Thoracic aorta (tissue), 2 donors: ENCODE measurements at places on chromosomes 4 and X.

- DNase-seq: no peak
Observed at GRCh38 chr4:176193938-176194337, 1.4 kb downstream of the SPATA4 start.

- DNase-seq: no peak
Observed at GRCh38 chr4:136329042-136329662, 1203.1 kb downstream of the PCDH18 start.

- no peak for DNase-seq
Observed at GRCh38 chrX:71366674-71367256, 608 bp downstream of the TAF1 start.

DNA sequence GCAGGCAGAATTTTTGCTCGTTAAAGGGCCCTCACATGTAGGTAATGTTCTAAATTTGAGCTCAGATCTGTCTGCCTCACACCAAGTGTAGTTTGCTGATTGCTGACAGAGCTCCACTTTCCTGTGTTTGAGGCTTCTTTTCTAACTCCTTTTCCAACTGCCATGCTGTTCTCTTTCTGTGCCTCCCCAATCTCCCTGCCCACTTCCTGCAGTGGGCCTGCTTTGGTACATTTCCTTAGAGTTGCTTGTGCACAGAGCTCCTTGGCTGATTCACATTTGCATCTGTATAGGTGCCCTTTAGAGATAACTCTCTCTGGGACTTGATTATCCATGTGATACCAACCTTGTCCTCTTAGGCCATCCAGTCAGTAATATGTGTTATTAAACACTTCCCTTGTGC lies 4.5 kb downstream of the MED28 start:
- no peak for DNase-seq

DNA sequence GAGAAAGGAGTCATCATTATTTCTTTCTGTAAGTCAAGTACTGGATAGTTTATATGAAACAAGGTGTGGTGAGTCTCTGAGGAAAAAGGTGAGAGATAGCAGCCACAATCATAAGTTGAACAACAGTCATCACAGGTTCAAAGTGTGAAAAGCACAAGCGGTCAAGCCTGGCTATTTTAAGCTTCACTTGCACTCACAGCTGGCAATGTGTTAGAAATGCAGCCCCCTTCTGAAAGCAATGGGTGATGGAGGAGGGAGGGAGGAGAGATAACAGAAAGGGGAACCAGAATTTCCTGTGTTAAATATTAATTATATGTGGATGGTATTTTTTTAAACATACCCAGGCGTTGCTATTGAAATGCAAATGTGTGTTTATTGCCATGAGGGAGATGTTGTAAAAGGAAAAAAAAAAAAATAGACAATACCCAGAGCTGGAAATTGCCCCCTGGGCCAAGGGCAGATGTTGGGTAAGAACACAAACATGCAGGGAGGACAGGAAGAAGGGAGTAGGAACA lies 26.9 kb upstream of the BMP3 start:
- DNase-seq: no peak

DNA sequence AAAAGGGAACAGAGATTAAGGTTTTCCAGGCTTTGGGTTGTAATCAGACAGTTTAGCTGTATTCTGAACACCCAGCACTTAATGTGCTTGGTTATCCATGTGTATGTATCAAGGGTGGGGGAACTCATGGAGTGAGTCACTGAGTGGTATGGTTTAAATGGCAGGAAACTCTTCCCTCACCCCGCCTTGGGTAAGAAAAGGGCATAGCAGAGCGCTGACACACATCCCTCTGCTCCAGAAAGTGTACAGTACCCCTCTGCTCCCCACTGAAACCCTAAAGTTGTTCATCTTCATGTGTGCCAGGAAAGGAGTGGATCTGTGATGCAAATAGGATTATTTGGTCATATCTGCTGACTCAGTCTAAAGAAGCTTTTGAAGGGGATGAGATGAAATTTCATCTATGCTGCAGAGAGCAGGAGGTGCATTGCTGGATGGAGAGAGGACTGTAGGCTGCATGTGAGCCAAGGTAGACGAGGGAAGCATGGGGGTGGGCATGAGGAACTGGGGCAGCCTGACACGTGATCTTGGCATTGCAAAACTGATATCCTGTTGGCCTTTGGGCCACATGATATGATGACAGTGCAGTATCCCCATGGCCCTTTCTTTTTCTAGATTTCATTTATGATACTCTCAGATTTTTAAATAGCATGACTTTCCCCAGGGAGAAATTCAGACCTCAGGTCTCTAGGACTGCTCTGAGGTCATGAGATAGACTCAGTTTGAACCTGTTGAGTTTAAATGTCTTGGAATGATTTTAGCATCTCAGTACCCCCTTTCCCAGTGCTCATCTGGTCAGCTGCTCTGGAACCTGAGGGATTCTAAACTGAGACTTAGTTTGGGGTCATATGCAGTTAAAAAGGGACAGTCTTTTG lies 84.8 kb downstream of the TMEM164 start:
- no peak for DNase-seq
